ENCODE measurements at places on chromosomes 7 and 10.

DNA sequence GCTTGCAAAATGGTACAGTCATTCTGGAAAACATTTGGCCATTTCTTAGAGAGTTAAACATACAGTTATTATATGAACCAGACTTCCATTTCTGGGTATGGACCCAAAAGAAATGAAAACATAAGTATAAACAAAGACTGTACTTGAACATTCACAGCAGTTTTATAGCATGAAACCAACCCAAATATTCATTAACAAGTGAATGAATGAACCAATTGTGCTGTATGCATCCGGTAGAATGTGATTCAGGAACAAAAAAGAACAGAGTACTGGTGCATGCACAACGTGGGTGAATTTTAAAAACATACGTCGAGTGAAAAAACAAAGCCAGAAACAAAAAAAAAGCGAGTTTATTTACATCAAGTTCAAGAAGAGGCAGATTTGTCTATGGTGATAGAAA, 1085.8 kb upstream of the AUTS2 start:
- DNase-seq, result no peak

DNA sequence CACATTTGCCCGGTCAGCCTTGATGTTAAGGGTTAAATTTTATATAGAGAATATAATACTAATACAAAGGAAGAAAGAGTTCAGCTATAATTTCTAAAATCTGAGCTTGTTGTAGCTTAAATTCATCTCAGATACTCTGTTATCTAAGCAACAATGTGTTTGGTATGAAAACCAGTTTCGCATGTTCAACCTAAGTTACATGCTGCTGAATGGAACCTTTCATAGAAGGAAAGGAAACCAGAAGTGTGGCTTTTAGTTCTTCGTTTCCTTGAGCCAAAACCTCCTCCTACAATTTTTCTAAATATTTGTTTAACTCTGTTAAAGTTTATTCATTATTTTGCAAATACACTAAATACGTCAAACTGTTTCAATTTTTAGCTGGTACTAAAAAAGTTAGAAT, 18.5 kb downstream of the AGR2 start:
- DNase-seq, result no peak

GRCh38 chr10:24240041-24240751, 31.3 kb downstream of the KIAA1217 start:
- DNase-seq, result no peak

- no peak for DNase-seq
Measured at GRCh38 chr7:80883154-80884025, 35.5 kb downstream of the SEMA3C start.

GRCh38 chr10:34168439-34168838, 646.7 kb downstream of the PARD3 start:
- DNase-seq, result no peak

GRCh38 chr10:437698-438490, 251.6 kb downstream of the DIP2C start:
- DNase-seq, result no peak

DNA sequence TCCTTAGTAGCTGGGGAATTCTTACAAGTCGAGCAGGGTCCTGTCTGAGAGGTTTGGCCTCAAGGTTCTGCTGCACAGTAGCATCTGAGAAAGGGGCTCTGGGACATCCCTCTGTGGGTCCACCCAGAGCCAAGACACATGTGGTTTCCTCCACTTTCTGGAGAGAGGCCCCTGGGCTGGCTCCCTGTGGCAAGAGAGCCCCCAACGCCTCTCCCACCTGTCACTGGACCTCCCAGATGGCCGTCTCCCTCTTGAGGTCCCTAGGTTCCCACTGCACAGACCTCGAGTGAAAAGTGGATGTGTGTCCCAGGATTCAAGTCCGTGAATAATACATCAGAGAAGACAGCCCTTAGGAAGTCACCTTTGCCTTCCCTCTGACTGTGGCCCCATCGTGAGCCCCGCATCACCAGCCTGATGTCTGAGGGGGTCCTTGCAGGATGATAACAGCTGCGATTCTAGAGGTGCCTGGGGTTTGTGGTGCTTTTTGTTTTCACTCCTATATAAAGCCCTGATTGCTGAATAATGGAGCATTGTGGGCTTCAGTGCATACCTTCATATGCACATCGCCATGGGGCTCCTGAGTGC, 319.0 kb downstream of the GLRX3 start:
- DNase-seq, result no peak

DNA sequence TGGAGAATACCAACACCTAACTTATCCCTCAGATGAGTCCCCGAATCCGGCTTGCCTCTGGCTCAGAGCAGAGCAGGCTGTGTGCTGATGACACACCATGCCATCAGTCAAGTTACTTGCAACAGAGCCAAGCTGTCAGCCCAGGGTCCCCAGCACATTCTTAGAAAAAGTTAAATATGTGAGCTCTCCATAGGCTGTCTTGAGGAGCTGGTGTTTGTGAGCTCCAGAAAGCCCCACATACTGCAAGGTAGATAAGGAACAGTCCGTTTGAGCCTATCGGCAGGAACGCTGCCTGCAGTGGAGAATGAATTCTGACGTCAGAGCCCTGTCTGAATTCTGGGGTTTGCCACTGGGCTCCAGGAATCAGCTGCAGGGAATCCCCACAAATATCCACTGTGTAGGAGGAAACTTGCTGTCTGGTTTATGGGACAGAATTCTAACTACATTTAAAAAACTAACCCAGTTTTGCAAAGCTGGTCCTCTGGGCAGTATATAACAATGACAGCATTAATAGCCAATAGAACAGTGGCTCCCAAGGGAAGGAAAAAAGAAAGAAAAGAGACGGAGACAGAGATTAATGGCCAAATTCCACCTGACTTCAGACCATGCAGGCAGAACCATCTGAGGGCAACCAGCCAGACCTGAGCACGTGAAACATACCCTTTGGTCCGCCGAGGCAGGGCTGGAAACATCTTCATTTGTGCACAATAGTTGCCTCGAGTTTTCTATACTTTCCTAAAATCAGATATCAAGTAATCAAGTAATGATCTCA, 3.6 kb downstream of the SFXN4 start:
- DNase-seq, result no peak

- DNase-seq, result no peak
Measured at GRCh38 chr7:36762394-36762793, 38.1 kb upstream of the AOAH start.

All from activated CD4-positive, alpha-beta T cell treated with anti-CD3 and anti-CD28 coated beads, Interleukin-2, Interleukin-6, amounts not matched to agents 100 ng/mL and 50 ng/mL, durations not matched to agents 16 hours and 8 hours (primary cell).